CD4-positive, alpha-beta T cell treated with Interleukin-1 beta for 1 hour (primary cell): ENCODE measurements at places on chromosomes 11 and 22.

DNA sequence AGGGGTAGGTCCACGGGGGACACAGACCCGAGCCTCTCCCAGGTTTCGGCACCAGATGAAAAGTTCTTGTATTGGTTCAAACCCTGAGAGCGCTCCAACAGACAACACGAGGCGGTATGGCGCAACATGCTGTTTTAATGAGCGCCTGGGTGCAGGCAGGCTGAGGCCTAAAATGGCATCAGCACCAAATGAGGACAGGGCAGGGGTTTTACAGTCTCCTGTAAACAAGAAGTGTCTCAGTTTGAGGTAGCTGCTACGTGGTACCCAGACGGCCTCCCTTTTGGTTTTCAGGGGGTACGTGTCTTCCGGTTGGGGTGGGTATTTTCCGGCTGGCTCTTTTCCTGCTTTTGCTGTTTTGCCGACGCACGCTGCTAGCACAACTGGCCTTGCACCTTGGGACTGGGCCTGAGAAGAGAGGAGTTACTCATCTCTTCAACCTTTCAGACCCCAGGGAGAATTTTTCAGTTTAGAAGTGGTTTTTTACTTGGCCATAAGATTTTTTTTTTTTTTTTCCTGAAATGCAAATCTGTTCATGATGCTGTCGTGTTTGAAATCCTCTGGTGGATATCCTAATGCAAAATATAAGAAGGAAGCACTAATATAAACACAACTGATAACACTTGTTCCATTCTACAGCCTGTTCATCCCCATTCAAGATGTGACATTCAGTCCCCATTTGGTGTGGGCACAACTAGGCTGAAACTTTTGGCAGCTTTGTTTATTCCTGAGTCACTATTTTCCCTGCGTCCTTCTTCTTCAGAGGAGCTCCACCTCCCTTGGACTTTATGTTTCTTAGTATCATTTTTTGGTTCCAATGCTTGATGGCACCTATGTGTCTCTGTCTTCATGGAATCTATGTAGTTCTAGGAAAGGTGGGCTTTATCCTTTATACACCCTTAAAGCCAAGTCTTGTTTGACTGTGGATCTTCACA, 6.5 kb downstream of the PPFIBP2 start:
- no peak for DNase-seq

GRCh38 chr11:102704841-102705240, 728 bp downstream of the MMP27 start:
- DNase-seq, result no peak

DNA sequence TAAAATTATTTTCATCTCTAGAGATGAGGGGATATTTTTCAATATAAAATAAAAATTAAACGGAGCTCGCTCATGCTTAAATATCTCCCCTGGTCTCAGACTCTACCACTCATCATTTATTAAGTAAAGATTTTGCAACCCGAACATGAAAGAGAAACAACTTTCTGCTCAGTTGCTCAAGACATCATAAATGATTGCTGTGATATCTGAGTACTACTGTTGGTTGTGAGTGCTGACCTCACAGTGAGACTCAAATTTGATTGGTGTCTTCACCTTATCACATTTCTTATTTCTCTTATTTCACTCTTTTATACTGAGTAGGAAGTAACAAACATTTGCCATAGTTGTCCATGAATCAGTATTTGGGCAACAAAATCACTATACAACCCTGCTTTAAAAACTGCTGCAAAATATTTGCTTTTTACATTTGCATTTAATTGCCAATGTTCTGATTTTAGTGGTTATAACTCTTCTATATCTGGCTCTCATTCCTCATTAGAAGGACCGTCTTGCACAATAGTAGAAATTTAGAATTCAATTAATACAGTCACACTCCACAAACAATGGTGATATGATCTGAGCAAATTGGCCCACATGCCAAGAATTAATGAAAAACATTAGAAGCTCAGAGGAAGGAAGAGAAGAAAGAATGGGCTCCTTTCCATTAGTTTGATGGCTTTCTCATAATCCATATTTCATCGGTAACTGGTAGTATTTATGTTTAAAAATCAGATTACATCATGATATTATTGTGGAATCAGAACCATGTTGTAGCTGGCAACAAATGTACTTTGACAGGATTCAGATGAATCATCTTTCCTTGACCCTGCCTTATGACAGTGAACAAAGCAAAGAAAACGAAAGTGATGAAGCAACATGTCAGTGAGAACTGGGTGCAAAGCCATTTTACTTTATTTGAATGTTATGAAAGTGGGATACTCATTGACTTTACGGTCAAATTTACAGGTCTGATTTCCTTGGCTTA, 973.6 kb upstream of the TENM4 start:
- DNase-seq, result no peak

- DNase-seq, result no peak
Observed at GRCh38 chr11:66316849-66317251, at the start of gene CD248. TSS of gene CD248 (minus strand) at chr11:66317044. CDS start at chr11:66317027, 17 bp downstream.

- no peak for DNase-seq
Observed at GRCh38 chr11:120120805-120121335, 17.0 kb downstream of the TRIM29 start.

DNA sequence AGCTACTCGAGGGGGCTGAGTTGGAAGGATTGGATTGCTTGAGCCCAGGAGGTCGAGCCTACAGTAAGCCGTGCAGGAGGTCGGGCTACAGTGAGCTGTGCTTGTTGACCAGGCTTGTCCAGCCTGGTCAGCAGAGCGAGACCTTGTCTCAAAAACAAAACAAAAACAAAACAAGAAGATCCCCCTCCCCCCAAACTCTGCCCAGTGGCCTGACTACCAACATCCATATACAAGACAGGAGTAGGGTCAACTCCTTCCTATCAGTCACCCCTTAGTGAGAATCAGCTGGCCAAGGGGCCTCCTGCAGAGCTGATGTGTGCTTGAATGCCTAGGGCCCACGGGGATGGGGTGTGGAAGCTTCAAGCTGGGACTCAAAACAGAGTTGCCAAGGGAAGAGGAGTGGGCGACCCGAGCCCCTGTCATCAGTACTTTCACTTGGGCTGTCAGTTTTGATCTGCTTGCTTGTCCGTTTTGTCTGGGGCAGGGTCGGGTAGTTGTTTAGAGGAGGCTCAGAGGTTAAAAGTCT, 942 bp upstream of the TSPAN18 start:
- no peak for DNase-seq

DNA sequence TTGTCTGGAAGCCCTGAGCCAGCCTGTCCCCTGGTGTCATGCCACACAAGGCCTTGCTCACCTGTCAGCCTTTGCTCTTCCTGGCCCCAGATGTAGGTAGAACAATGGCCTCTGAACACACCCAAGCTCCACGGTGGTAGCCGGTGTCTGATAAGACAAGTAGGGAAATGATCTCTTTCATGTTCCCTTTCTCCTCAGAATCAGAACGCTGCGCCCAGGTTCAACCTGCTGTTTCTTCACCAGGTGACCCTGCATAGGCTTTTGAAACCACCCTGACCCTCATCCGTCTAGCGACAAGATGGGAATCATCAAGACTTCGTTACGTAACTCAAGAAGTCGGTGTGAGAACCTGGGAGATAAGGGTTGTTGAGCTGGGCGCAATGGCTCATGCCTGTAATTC, 28.7 kb upstream of the YWHAH start:
- no peak for DNase-seq

GRCh38 chr11:5891216-5891800, 1.7 kb upstream of the OR52E5 start:
- no peak for DNase-seq

DNA sequence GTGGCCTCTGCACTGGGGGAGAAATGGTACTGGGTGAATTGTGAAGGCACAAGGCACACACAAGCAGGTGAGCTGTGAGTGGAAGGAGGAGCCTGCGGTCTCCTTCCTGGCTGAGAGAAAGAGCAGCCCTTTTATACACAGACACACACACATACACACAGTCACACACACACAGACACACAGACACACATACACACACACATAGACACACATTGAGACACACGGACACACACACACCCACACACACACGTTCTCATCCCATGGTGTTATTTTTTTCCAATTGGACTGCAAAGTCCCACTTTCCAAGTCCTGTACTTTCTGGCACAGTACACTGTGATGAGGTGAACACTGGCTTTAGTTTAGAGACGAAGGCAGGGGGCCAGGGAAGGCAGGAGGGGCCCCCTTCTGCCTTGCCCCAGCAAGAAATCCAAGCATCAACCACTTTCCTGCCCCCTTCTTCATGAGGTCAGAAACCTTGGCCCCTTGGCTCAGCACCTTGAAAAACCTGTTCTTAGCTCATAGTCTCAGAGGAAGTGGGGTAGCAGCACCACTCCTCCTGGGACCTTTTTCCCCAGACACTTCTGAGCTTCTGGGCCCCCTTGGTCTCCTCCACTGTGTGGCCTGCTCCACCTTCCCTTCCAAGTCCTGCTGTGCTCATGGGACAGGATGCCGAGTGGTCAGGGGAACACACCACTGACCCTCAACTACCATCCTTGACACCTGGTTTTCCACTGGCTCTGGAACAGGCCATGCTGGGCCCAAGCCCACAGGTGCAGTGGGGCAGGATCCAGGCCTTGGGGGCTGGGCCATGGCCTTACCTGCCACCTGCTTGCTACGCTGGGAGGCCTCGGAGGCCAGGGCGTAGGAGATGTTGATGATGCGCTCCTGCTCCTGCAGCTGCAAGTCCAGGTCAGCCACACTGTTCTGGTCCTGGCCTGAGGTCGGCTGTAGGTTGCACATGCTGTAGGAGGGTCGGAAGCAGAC, 43.8 kb downstream of the C11orf58 start:
- DNase-seq, result no peak

DNA sequence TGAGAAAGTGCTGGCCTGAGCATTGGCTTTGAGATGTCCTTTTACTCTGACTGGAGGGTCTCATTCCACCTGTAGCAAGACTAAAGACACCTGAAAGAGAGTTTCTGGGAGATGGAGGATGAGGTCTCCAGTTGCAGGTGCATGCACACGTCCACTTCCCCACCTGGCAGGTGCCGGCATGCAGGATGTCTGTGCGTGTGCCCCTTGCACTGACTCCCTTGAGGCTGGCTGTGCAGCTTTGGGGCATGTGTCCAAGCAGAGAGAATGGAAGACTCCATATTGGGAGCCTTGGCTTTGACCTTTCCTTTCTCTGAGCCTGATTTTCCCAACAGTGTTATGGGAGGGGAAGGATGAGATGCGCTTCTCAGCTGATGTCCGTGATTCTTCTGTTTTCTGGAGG, 44.0 kb upstream of the TUB start:
- no peak for DNase-seq

GRCh38 chr11:134071766-134072402, 3.0 kb downstream of the JAM3 start:
- DNase-seq, result no peak

DNA sequence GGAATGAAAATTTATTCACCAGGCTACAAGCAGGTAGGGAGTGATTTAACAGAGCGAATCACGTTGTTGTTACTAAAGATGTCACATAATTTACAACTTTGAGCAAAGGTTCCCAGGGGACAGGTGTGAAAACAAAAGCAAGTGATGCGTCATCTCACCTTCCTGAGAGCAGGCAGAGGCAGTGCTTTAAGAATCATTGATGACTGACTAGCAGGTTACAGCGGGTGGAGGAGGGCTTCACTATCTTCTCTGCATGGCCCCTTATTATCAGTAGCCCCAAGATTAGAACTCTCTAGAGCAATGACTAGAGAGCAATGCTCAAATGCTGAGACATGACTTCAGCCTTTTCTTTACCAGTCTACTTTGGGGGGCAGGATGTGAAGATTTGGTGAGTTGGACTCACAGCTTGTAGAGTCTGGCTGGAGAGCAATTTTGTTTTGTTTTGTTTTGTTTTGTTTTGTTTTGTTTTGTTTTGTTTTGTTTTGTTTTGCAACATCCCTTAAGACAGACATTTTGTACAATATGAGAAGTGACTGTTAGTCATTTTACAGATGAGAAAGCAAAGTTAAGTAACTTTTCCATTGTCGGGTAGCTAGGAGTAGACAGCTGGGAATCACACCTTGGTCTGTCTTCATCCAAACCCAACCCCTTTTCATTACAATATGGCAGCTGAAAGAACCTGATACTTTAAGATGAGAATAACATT, 84.8 kb downstream of the SLC1A2 start:
- DNase-seq, result peak; percentile 48

DNA sequence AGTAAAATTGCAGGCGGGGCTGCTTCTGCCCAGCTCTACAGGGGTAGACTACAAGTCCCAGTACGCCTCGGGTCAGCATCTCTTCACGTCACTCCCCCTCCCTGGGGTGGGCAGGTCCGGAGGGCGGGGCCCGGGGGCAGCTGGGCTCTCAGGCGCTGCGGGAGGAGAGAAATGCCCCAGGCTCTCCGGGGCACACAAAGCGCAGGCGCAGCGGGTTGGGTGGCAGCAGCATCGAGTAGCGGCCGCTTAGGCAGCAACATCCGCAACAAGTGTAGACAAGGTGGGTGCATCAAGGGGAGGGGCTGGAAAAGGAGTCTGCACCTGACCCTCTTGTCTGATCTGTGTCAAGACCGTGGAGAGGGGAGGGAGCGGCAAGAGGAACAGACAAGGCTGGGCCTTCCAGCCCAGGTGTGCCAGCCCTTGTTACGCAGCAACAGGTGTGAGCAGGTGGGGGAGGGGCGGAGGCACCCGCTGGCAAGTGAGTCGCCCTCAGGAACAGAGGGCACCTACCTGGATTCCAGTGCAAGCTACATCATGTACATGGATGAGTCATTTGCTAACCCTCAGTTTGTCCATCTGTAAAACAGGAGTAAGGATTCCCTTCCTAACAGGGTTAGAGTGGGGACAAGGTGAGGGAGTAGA, 1.2 kb downstream of the PLEKHB1 start:
- peak; percentile 96 for DNase-seq

DNA sequence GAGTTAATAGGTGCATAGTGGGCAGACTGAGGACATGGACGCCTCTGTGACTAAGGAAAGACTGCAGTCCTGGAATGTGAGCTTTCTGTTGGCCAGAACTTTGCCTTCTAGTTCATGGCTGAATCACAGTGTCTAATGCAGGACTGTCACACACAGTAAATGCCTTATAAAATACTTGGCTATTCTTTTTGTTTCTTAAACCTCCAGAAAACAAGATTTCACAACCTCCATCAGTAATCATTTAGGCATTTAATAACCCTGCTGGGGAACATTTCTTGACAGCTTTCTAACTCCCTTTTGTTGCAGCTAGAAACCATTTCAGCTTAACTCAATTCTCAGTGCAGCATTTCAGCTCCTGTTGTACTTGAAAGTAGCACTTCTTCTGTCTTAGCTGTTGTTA, 335.8 kb upstream of the DDI1 start:
- no peak for DNase-seq

DNA sequence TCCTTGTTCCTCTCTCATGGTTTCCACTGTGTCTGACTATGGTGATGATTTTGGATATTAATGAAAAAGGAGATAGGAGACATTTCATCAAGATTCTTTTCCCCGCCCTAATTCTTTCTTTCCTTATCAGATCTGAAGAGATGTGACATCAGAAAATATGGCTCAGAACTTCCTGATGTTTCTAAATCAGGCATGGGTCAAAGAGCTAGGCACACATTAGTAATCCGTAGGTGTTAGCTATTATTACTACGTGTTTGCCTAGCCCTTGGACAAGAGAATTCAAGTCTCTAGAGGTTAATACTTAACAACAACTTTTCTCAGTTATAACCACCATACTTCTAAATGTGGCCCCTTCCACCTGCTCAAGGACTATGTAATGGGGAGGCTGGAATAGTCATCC, 5.8 kb downstream of the JOSD1 start:
- DNase-seq, result no peak
